ENCODE measurements at places on chromosomes 5 and 9.

DNA sequence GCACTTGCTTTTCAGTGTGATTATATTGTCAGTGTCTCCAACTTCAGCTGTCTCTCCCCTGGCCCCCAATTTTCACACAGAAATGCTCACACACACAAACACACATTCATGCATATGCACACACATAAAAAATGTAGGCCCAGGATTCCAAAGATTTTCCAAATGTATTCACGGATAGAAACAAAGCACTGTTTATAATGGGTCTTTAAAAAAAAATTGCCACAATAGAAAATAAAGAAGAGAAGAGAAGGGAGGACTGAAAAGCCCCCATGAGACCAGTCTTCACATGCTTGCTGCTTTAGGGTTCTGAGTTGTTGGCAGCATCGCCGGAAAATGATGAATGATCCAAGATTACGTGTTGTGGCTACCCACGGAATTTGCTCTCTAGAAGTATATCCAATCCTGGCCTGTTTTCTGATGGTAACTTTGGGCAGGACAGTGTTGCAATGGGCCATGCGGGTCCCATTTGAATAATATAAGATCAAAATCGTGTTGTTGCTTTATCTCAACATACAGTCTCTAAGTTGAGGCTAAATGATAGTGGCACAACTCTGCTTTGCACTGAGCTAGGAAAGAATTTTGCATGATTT is 36.2 kb upstream of the ACO1 start:
- DNase-seq: no peak

GRCh38 chr9:114612272-114612923 is 1.3 kb downstream of the TMEM268 start:
- DNase-seq: no peak

GRCh38 chr5:181149806-181150733 is 2.7 kb downstream of the OR2V2 start:
- DNase-seq: no peak

GRCh38 chr5:150582241-150583109 is 58.0 kb upstream of the SYNPO start:
- DNase-seq: no peak

GRCh38 chr9:636931-637591 is 204.4 kb upstream of the DMRT1 start:
- no peak for DNase-seq

- no peak for DNase-seq
Observed at GRCh38 chr9:103407260-103407659, 412.1 kb downstream of the CYLC2 start.

GRCh38 chr9:3507395-3508077 is 18.3 kb downstream of the RFX3 start:
- no peak for DNase-seq

DNA sequence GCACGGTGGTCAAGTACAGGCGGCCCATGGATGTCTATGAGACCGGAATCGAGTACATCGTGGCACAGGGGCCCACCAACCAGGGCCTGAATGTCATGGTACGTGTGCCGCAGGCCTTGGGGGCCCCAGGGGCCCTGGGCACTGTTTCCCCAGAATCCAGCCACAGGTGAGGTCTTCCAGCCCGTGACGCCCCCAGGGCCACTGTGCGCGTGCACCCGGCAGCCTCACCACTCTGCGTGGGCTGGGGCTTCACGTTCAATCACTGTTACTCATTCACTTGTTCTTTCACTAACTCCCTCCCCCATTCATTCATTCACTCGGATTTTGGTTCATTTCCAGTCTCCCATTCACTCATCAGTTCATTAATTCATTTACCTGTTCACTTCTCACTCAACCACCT is 12.6 kb downstream of the ADAMTSL2 start:
- no peak for DNase-seq

GRCh38 chr5:136000147-136000546 is 28.6 kb upstream of the TGFBI start:
- no peak for DNase-seq

DNA sequence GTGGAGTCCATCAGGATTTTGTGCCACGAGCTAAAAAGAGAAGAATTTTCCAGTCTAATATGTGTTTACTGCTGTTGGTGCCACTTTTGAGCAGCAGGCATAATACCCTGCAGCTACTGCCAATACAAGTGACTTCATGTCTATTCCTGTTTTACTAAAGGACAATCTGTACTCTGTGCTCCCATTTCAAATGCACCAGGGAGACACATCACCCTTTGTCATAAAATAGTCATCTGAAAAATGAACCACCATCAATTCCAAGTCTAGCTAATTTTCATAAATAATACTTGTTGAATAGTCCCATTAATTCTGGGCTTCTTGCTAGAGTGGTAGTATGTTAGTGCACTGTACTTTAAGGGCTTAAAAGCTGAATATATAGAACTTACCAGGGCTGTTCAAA is 8.9 kb upstream of the PKD2L2 start:
- DNase-seq: no peak

- no peak for DNase-seq
Observed at GRCh38 chr5:144206141-144206540, 35.5 kb downstream of the KCTD16 start.

GRCh38 chr5:180494510-180495181 is 467 bp downstream of the CNOT6 start:
- DNase-seq: peak; percentile 65

DNA sequence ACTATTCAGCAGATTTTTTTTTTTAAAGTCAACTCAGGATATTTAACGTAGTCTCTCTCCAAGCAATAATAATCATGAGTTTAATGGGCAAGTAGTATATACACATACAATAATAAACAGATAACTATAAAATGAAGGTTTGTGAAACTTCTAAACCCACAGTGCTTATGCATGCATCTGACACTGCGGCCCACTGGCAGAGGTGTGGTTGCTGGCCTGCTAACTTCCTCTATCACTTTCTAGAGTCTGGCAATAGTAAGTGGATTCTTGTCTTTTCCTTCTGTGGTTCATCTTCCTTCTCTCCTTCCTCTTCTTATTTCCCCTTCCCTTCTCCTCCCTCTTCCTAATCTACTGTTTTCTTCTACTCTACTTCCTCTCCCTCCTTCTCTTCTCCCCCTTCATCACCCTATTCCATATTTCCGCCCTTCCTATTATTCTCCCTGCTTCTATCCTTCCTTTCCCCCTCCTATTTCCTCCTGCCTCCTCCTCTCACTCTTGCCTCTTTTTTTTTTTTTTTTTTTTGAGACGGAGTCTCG is 18.6 kb upstream of the AGXT2 start:
- no peak for DNase-seq

Data from AG20443 (cell line).